GF-D8 (cell line): ENCODE measurements at places on chromosomes 1 and 21.

DNA sequence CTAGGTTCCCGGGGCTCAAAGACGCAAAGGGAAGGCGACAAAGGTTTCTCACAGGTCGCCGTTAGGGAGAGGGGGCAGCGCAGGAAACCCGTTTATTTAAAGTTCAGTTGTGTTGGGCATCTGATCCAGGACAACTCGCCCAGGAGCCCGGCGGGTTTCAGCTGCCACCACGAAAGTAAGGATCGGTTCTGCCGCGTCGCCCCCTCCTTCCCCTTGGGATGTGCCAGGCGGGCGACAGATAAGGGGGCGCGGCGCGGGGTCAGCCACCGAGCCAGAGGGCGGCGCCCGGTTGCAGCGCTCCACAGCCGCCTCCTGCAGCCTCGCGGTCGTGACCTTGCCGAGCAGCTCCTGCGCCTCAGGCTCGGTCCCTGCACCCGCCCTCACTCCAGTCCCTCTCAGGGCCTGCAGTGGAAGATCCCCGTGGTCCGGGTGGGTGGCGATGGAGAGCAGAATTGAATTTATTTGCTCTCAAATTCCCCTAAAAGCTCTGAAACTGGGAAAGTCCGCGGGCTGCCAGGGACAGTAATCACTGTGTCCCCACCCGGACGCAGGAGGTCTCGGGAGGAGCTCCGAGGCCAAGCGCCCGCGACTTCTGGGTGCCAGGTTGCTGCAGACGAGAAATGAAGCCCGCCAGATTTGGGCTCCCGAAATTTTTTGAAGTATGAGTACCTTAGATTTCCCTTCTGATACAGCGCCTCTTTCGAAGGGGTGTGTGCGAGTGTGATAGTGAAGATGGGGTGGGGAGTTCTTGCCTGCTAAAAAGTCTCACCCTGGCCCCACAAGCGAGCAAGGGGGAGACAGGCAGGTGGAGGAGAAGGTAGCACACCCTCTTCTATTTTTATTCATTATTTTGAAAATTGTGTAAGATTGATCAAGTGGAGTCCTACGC lies 28.4 kb upstream of the NFIA start:
- no peak for DNase-seq

- no peak for DNase-seq
Measured at GRCh38 chr1:94323311-94324177, 86.2 kb upstream of the ARHGAP29 start.

GRCh38 chr1:17886838-17887441 lies 131.8 kb downstream of the ACTL8 start:
- DNase-seq, result no peak

DNA sequence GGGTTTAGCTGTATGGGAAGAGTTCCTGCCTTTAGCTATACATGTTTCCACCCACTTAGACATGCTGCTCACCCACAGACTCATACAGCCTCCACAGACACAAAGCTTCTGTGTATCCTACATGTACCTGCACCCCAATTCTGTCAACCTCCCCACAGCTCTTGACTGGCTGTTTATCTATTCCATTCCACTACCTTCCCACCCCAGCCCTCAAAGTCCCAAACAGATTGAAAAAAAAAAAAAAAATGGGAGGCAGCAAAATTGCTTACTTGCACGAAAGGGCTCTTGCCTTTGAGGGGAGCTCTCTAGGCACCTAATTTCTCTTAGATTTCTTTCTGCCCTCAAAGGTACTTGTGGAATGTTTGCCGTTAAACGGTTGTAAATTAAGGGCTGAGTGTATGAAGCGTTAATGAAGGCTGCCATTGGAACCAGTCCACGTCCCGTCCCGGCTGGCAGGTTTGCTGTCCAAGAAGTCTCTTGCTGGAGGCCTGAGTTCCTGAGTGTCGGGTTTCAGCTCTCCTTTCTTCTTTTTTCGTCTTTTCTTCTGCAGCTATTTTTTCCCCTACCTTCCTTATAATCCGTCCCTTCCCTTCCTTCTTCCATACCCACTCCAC lies 43.6 kb downstream of the PBX1 start:
- DNase-seq, result no peak

DNA sequence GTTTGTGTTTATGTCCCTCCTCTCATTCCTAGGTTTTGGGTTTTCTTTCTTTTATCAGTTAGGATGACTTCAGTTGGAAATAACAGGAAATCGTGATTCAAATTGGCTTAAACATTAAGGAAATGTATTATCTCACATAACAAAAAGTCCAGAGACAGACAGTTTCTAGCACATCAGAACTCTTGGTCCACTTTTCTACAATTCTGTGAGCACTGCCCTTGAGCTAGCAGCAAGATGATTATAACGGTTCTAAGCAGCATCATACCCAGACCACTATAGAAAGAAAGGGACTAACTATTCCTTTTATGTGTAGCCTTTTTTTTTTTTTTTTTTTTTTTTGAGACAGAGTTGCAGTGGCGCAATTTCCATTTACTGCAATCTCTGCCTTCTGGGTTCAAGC lies 18.9 kb downstream of the FCGR2B start:
- DNase-seq, result no peak

DNA sequence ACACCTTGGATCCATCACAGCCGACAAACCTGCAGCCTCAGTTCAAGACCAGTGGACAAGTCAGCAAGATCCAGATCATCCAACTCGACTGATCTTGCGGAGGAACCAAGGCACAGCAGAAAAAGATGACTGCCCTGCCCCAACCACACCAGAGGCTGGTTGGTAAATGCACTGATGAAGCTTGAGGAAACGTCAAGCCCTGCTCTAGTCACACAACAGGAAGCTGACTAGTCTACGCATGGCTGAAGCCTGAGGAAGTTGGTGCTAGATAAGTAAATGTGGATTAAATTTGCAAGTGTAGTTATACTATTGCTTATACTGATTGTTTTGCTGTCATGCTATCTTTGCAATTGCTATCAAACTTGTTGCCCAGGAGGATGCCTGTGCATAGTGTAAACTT lies 89.0 kb downstream of the LIPI start:
- no peak for DNase-seq
